Kidney glomerular epithelial cell (primary cell): ENCODE measurements at places on chromosomes 6 and 20.

- no peak for DNase-seq
These were observed 496 bp downstream of the GRM4 start for GRCh38 chr6:34145161-34146020.

DNA sequence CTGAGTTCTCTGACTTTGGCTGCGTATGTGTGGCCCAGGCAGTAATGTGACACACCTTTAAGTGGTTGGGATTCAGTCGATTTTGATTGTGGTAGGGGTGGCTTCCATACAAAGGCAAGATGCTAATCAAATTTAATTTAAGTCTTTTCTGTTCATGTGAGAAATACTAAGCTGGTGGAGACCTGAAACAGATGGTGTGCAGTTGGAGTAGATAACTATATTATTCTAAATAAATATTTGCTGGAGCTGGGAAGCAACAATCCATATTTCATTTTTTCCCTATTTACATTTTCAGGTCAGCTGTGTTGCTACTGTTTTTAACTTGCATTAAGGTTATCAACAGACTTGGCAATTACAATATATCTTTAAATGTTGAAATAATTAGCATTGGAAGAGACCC is 67.4 kb upstream of the C20orf144 start:
- DNase-seq = no peak

DNA sequence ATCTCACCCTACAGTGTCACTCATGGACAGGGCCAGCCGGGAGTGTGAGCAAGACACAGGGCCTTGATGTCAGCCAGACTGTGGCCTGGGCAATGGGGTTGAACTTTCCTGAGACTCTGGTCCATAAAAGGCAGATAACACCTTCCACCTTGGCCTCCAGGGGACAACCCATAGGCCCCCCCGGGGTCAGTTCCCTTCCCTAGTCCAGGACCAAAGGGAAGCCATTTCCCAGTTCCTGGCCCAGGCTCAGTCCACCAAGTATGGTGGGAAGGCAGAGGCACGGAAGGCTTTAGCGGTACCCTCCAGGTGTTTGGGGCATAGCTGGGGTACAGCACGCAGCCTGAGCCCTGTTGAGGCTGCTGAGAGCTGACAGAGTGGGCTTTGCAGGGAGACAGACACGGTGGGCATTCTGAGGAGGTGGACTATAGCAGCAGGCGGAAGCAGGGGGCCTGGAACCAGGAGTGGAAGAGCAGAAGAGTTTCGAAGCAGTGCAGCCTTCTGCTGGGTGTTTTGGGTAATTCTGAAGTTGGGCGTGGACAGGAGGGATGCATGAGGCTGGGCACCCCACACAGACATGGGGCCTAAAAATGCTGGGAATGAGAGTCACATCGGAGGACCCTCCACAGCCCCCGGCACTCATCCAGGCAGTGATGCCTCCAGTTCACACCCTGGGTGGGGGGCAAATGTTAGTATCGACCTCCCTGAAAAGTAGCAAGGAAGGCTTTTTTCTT is 43.9 kb upstream of the CD93 start:
- DNase-seq = no peak

DNA sequence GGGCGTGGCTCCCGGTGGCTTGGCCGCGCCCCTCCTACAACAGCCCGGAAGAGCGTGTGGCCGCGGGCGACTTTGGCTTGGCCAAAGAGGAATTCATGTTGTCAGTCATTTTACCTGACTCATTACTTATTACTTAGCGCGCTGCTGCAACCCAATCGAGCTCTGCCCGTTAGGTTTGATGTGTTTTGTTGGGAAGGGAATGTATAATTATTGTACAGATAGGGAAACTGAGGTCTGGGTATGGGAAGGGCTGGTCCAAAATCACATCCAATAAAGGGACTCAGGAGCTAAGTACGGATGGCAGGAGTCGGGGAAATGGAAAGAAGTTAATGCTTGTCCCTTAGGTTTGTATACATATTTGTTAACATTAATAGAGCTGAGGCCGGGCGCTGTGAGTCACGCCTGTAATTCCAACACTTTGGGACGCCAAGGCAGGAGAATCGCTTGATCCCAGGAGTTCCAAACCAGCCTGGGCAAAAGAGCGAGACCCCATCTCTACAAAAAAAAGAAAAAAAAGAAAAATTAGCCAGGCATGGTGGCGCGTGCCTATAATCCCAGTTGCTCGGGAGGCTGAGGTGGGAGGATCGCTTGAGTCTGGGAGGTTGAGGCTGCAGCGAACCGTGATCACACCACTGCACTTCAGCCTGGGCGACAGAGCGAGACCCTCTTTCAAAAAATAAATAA is 639 bp upstream of the ZNF335 start:
- peak; percentile 95 for DNase-seq

DNA sequence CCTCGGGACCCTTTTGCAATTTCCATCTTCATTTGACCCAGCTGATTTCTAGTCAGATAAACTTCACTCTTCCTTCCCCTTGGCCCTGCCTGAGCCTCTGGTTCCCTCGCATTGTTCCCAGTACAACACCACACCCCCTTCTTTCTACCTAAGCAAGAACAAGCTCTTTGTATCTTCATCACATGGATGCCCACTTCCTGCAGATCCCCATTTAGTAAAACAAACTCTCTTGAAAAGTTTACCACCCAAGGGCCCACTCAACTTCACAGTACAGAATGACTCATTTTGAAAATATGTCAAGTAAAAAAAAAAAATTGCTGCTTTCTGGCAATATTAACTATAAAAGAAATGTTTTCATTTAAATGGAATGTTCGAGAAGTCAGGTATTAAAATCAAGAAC is 5.2 kb downstream of the FAXC start:
- peak; percentile 62 for DNase-seq

GRCh38 chr6:34736823-34737222 is 20.5 kb upstream of the SNRPC start:
- DNase-seq = no peak

DNA sequence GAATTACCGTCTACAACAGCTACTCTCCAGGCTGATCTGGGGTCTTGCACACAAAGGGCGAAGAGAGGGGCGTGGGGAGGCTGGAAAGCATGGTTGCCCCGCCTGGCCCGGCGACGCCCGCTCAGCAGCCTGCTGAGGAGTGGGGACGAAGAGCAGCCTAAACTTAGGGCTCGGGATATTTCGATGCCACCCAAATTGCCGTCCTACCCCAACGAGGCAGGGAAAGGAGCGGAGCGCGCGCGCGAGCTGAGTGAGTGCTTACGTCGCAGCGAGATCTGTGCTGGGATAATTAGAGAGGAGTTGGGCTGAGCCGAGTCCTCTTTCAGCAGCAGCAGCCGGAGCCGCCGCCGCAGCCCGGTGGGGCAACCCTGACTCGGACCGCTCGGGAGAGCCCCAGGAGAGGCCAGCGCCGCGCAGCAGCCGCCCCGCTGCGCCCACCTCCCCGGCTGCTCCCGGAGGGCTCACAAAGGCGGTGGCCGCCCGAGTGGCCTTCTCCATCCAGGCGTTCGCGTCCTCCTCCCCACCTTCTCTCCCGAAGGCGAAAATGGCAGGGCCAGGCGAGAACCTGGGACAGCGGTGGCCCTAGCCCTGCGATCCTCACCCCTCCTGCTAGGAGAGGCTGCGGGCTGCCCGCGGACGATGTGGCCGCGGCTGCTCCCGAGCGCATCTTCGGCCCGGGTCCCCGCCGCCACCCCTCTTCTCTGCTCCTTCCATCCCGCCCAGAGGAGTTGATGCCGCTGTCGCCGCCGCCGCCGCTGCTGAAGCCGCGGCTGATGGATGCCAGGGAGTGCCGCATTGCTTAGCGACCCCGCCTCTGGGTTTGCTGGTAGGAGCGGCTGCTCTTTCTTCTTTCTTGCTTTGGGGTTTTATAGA is at the start of gene CLVS2:
Gene CLVS2 (plus strand): TSS at position 315 of the 873 bp plus-strand sequence. CDS start 1,543 bp downstream, outside the sequence.
- no peak for DNase-seq

GRCh38 chr20:48986899-48987298 is 59.2 kb upstream of the CSE1L start:
- no peak for DNase-seq

DNA sequence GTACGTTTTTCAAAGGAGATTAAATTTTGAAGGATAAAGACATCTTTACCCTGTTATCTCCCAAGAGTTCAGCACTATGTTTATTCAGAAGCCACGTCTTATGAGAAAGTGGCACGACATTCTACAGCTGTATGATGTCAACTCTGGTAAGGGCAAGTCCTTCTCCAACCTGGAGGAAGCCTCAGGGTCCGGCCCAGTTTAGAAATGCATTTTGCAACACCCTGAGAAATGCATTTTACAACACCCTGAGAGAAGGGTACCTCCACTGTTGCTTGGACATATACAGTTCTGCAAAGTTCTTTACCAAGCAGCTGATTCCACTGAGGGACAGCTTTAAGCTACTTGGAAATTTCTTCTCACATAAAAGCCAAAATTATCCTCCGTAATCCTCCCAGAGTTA is 17.5 kb downstream of the NAPB start:
- no peak for DNase-seq

GRCh38 chr6:8155259-8156012 is 53.1 kb upstream of the EEF1E1 start:
- DNase-seq = no peak

GRCh38 chr6:98574984-98575383 is 259.4 kb upstream of the POU3F2 start:
- DNase-seq = no peak

GRCh38 chr20:16747291-16747811 is 807 bp upstream of the OTOR start:
- no peak for DNase-seq

DNA sequence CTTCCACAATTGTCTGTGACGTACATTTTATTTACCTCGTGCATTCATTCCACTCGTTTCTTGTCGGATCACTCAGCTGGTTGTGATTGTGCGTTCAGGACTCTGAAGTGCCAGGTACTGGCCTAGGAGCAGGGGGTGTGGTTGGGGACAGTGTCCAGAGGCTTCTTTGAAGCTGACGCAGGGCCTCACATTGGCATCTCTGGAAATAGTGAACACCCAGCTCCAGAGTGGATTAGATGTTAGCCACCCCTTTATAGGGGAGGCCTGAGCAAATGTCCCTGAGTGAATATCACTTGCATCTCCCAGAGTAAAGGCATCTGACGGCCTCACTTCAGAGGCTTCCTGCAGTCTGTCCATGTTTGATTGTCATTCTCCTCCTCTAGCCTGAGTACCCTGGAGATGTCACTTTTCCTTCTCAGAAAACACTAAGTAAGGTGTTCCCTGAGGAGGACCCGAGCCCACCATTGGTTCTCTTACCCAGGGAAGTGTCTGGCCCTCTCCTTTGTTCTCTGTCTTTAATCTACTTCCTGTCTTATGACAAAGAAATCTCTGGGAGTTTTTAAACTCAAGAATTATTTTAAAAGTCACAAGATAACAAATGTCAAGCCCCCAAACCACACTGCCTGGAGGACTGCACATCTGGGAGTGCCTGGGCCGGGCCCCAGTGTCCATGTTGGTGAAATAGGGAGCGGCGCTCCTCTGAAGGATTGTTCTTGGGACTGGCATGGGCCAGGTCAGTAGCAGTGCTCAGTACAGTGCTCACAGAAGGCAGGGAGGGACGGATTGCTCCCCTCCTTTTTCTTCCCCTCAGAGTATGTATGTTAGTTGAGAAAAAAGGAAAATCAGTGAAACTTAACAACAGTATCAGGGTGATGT is 10.8 kb downstream of the STX16 start:
- DNase-seq = no peak

DNA sequence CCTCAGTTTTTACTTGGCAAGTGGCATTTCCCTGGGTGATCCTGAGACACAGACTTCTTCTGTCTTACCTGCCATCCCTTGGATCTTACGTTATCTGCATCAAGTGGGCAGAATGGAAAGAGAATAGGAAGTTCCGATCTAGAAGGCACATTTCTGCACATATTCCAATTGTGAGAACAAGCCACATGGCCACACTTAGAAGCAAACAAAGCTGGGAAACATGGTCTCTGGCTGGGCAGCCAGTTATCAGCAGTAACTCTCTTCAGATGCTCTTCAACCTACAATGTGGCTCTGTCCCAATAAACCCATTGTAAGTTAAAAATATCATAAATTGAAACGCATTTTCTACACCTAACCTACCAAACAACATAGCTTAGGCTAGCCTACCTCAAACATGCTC is 67.3 kb upstream of the CCN6 start:
- no peak for DNase-seq

GRCh38 chr20:58851969-58852458 is 502 bp upstream of the GNAS start:
- DNase-seq = no peak

DNA sequence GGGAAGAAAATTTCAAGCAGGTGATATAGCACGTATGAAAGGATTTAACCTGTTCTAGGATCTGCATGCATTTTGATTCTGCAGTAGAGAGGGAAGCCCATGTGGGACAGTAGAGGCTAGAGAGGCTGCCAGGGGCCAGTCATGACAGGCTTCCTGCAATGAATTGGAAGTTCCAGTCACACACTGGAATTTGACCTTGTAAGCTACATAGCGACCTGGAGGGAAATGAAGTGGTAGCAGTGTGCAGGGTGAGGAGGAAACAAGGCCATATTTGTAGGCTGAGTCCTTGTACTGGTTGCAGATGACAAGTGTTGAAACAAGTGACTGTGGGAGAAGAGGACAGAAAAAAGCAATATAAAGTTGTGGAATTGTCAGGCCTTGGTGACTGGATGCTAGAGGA is 58.6 kb upstream of the OLIG3 start:
- no peak for DNase-seq

- no peak for DNase-seq
These were observed 113.7 kb downstream of the FAM120B start for GRCh38 chr6:170420283-170420682.
